Left renal cortex interstitium (tissue), 4 donors: ENCODE measurements at places on chromosomes 6 and 20. TPM values are rescaled to one million over a fixed set of nuclear protein-coding genes. Genes with fewer than 3 reads are reported as not detected.

The NEDD9 gene
- 69.2 TPM for polyA plus RNA-seq

The UST gene
- polyA plus RNA-seq: 9.0 TPM

The SMPDL3A gene
- polyA plus RNA-seq: 10.5 TPM

The CALHM6 gene
- 3.6 TPM for polyA plus RNA-seq

The RUNX2 gene
- 3.8 TPM for polyA plus RNA-seq

The MUC21 gene
- polyA plus RNA-seq: not detected

The OOEP gene
- polyA plus RNA-seq: 0.37 TPM
